ENCODE measurements at places on chromosomes 13 and 19.

DNA sequence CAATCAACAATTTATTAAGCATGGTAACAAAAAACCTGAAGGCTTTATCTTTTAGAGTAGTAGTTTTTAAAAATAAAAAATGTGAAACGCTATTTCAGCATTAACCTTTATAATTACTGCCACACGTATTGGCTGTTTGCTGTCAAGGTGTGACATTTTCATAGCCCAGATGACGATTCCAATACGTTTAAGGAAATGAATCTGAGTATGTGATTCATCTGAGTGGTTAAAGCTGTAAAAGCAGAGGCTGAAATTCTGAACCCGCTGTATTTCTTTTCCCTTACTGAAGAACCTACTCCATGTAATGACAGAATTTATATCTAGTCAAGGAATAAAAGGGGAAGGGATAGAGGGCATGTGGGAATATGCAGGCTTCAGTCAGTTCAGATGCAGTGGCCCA is 166.0 kb downstream of the LMO7 start:
- no peak for DNase-seq

DNA sequence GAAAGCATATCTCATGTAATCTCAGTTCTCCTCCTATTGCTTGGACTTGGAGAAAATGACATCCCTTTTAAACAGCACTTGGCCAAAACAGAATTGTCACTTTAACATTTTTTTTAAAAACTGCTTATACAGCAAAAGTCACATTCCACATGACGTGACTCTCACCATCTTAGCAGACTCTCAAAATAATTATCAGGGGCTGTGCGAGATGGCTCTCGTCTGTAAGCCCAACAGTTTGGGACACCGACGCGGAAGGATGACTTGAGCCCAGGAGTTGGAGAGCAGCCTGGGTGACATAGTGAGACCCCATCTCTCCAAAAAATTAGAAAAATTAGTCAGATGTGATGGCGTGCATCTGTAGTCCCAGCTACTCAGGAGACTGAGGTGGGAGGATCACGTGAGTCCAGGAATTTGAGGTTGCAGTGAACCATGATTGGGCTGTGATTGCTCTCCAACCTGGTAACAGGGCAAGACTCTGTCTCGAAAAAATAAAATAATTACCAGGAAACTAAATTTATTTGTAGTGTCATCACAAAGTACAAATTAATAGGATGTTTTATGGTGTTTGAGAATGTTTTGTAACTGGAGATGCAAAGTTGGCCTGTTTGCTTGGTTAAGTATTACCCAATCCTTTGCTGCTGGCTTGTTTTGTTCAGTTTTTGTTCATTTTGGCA is 8.8 kb downstream of the SAFB start:
- DNase-seq, result no peak

GRCh38 chr13:100100115-100100879 is 11.4 kb downstream of the PCCA start:
- DNase-seq, result no peak

- DNase-seq, result no peak
Observed at GRCh38 chr13:44024846-44025195, 145.1 kb downstream of the LACC1 start.

GRCh38 chr13:113981611-113982295 is 7.9 kb upstream of the C13orf46 start:
- DNase-seq, result no peak

Data from BE2C (cell line).